Stimulated activated CD8-positive, alpha-beta memory T cell treated with anti-CD3 and anti-CD28 coated beads, Interleukin-12 subunit alpha, Interleukin-12 subunit beta, amount 100 ng/mL, for 1 hour (primary cell): ENCODE measurements at places on chromosomes 11 and 22.

DNA sequence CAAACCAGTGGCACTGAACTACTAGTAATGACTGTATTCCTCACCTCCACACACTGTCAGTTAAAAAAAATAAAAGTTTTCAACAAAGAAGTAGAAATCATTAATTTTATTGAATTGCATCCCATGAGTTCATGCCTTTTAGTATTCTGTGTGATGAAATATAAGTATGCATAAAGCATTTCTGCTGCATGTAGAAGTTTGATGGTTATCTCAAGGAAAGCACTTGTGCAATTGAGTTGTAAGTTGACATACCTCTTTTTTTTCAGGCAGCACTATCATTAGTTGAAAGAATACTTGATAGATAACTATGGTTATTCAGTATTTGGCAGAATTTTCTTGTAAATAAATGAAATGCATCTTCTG is 104.4 kb downstream of the STIM1 start:
- DNase-seq, result no peak

DNA sequence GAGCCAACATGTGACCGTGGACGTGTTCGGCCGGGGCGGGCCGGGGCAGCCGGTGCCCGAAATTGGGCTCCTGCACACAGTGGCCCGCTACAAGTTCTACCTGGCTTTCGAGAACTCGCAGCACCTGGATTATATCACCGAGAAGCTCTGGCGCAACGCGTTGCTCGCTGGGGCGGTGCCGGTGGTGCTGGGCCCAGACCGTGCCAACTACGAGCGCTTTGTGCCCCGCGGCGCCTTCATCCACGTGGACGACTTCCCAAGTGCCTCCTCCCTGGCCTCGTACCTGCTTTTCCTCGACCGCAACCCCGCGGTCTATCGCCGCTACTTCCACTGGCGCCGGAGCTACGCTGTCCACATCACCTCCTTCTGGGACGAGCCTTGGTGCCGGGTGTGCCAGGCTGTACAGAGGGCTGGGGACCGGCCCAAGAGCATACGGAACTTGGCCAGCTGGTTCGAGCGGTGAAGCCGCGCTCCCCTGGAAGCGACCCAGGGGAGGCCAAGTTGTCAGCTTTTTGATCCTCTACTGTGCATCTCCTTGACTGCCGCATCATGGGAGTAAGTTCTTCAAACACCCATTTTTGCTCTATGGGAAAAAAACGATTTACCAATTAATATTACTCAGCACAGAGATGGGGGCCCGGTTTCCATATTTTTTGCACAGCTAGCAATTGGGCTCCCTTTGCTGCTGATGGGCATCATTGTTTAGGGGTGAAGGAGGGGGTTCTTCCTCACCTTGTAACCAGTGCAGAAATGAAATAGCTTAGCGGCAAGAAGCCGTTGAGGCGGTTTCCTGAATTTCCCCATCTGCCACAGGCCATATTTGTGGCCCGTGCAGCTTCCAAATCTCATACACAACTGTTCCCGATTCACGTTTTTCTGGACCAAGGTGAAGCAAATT is 1.8 kb downstream of the FUT4 start:
- DNase-seq, result no peak

- DNase-seq, result no peak
These were observed 4.7 kb upstream of the SPI1 start for GRCh38 chr11:47383071-47383470.

- DNase-seq, result no peak
These were observed 167.4 kb upstream of the MPPED2 start for GRCh38 chr11:30753504-30753903.

DNA sequence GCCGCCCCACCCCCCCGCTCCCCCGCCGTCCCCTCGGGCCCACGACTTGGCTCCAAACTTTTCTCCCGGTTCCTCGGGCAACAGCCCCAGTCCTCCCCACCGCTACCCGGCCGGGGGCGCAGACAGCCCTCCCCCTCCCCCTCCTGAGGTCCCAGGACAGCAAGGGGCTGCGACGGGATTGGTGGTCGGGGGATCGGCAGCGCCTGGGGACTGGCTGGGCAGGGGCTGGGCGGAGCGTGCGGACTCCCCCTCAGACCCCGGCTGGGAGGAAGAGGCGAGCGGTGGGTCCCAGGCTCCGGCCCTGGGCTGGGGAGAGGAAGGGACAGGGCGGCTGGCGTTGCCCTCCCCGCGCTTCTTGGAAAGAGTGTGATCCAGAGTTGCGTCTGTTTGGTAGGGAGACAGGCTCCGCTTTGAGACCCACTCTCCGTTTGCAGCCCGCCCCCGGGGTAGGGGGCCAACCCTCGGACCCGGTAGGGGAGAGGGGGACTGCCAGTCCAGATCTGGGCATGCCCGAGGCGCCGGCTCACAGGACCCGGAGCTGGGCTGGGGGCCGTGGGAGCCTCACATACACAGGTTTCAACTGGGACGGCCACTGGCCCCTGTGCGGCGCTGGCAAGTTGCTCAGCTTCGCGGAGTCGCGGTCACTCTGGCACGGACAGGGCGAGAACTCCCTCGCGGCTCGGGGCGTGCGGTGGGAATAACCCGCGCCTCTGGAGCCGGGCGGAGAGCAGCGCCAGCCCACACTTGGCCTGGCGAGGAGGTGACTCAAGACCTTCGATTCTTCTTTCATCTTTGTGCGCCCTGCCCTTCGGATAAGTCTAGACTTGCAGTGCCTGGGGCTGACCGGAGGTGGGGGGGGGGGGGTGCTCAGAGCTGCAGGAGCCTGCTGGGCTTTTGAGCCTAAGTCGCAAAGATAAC is 999 bp downstream of the TSKU start:
- no peak for DNase-seq

- DNase-seq, result no peak
These were observed 193.3 kb downstream of the TRPC6 start for GRCh38 chr11:101390539-101390938.

- DNase-seq, result no peak
These were observed 186.5 kb downstream of the KIF18A start for GRCh38 chr11:27921472-27921871.

GRCh38 chr11:80083531-80083951 is 642.7 kb upstream of the TENM4 start:
- no peak for DNase-seq

DNA sequence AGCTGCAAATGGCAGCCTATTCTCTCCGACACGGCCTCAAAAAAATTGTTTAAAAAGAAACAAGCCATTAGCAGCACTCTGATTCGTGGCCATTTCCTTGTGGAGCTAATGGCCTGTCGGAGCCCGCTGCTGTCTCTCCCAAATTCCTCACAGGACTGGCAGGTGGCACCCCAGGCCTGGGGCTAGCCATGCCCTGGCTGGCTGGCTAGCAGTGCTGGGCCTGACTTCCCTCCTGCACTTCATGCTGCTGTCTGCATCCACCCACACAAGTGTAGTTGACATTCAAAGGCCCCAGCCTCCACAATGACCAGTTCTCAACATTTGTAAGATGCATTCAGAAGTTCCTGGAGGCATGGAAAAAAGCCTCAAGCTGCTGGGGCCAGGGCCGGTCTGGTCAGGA is 61.5 kb downstream of the SMCO4 start:
- DNase-seq, result no peak
